ENCODE measurements at places on chromosomes 3 and 15.

DNA sequence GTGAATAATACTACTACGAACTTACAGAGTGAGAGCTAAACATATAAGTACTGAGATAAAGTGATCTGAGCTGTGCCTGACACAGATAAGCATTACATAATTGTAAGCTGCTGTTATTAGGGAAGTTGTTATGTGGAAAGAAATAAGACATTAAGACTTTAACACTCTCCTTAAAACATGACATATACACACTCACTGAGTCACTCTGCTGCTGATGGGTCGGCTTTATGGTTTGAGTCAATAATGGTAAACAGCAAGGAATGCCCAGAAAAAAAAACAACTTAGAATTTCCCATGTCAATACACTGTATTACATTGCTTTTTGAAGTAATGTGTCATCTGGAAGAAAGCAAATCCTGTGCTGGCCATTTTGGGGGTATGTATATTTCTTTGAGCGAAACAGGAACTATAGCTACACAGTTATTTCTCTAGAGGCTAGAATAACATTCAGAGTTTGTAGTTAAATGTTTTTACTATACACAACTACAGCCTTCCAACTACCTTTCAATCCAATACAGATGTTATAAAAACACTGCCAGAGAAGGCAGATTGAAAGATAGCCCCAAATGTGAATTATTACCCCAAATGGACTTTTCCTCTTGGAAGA lies 22.8 kb upstream of the SPRED1 start:
- no peak for DNase-seq

DNA sequence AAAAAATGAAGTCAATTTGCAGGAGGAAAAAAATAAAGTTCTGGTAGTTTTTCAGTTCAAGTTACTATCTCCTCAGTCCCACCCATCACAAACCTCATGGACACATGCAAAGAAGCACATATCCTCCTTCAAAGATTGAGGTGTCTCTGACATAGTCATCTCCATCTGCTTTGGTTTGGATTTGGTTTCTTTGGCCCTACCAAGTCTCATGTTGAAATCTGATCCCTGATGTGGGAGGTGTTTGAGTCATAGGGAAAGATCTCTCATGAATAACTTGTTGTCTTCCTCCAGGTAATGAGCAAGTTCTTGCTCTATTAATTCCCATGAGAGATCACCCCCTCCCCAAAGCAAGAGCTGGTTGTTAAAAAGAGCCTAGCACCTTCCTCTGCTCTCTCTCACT lies 446.8 kb downstream of the IGSF11 start:
- DNase-seq = no peak

DNA sequence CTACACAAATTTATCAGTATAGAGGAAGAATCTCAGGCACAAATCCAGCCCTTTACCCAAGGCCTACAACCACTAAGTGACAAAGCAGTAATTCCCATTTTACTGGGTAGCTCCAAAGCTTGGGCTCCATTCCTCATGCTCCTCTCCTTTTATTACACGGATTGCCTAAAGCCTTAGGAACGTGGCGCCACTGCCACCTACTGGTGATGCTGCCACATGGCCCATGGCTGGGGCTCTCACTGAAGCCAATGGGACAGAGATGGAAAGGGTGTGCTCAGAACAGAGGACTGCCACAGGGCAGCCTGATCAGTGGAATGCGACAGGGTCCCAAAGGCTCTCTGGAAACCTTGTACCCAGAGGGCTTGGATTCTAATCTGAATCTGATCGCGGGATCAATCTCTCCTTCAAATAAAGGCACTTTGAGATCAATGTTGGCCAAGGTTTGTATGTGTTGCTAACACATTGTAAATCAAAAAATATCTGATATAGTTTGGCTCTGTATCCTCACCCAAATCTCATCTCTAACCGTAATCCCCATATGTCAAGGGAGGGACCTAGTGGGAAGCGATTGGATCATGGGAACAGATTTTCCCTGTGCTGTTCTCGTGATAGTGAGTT lies 33.5 kb upstream of the LYZL4 start:
- DNase-seq = peak; percentile 65

GRCh38 chr3:29156086-29156715 lies 124.7 kb upstream of the RBMS3 start:
- DNase-seq = no peak

- DNase-seq = no peak
These were observed 50.4 kb downstream of the TFDP2 start for GRCh38 chr3:142098964-142099363.

DNA sequence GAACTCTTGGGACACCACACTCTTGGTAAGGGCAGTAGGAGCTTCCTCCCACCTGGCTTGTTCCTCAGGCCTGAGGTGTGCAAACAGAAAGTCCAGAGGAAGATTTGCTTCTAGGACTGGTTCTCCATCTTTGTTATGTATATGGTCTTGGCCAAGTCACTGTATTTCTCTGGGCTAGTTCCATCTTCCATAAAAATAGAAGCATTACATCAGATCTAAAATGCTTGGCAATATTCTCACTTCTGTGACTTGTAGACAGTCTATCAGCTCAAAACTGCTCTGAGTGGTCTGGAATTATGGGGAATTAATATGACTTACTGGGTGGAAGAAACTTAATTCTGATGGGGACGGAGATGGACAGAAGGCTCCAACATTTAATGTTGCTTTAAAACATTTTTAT lies 55.2 kb downstream of the TMEM108 start:
- no peak for DNase-seq

- no peak for DNase-seq
These were observed 376.8 kb downstream of the NLGN1 start for GRCh38 chr3:173774294-173774693.

DNA sequence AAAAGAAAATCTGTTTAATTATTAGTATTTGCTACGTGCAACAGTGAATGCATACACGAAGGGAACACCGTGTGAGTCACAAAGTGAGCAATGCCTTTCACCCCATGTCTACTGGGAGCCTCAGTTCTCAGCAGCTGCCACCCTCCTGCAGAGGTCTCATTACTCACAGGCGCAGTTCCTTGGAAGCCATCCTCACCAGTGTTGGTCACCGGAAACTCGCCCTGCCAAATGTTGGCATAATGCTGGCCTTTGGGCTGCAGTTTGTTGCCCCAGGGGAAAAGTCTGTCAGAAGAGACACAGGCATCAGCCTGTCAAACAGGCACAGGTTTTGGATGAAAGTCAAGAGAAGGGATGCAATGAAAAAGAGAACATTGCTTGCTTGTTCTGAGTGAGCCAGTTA lies 50.1 kb downstream of the SUMF1 start:
- no peak for DNase-seq

- no peak for DNase-seq
These were observed 401.9 kb upstream of the IL12A start for GRCh38 chr3:159586571-159587202.

- DNase-seq = no peak
These were observed 20.1 kb downstream of the CACNA2D2 start for GRCh38 chr3:50483374-50483773.

- DNase-seq = no peak
These were observed 3.2 kb downstream of the SLC6A6 start for GRCh38 chr3:14405360-14406238.

- no peak for DNase-seq
These were observed 158.9 kb upstream of the LPP start for GRCh38 chr3:187995043-187995400.

GRCh38 chr15:99442252-99442897 lies 123.4 kb upstream of the MEF2A start:
- DNase-seq = no peak

DNA sequence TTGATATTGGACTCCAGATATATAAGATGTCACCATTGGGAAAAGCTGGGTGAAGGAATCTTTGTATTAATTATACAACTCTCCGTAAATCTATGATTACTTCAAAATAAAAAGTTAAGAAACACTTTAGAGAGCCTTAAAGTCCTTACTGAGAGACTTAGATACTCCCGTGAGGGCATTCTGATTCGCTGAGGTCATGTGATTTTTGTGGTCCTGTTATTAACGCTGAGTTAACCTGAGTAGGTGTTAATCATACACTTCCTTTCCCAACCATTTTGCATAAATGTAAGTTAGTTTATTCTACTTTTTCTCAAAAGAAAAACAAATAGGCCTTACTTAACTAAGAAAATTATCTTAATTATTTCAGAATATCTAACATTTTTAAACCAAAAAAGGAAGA lies 67.1 kb upstream of the LMOD3 start:
- DNase-seq = no peak

DNA sequence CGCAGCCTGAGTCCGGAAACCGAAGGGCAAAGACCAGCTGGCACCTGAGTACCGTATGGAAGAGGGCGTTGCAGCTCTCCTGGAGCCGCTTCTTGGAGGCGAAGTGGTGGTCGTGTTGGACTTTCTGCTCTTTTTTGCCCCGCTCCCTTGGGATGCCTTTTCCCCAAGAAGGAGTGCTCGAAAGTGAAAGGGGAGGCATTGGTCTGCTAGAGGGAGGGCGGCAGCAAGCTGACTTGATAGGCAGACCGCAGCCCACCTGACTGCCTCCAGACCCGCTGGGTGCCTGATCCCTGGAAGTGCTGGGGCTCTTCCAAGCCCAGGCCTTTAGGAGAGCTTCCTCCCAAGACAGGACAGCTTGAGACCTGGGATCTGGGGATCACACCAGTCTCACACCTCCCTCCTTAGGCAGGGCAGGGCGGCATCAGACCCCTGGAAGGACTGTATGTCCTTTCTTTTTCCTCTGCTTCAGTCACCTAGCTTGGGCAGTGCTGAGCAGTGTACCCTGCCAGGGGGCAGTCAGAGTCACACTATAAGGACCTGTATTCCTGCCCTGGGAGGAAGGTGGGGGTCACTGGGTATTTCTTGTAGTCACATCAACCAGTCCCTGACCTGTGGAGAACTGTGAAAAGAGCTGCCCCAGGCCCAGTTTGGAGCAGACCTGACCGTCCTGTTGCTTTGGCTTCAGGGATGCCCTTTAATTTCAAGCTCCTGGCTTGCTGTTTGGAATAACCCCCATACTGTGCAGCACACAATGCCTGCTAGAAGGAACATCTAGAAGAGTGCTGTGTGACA lies 2.1 kb downstream of the ACVR2B start:
- DNase-seq = peak; percentile 39

- DNase-seq = no peak
These were observed 31.7 kb downstream of the PSTPIP1 start for GRCh38 chr15:77026501-77027110.

GRCh38 chr3:5898106-5898505 lies 710.6 kb downstream of the EDEM1 start:
- no peak for DNase-seq

DNA sequence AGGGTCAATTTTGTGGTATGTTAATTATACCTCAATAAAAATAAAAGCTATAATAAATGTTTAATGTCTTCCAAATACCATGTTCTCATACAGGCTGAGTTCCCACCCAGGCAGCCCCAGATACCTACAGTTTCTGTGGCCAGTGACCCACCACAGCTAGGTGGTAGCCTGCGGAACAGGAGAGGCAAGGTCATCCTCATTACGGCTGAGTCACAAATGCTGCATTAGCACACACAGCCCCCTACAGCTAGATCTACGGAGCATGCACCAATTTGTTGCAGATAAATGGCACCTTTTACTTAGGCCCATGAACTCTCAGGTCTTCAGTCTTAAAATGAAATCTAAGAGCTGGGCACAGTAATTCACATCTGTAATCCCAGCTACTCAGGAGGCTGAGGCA lies 5.1 kb downstream of the SPATA12 start:
- no peak for DNase-seq

GRCh38 chr15:51191072-51191670 lies 96.5 kb upstream of the TNFAIP8L3 start:
- DNase-seq = no peak

DNA sequence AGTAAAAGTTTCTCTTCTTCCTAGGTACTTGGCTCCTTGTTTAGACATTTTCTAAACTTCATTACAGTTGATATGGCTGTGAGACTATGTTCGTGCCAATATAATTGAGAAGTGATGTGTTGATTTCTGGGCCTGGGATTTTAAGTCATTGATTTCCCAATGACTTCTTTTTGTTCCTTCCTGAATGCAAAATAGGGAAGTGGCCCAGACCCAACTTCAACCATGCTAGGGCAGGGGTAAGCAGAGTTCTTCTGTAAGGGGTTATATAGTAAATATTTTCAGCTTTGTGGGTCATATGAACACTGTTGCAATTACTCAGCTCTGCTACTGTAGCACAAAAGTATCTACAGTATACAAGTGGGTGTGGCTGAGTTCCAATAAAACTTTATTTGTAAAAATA lies 320.1 kb upstream of the WNT5A start:
- DNase-seq = no peak

- DNase-seq = no peak
These were observed 25.4 kb upstream of the LIMD1 start for GRCh38 chr3:45568848-45569762.

GRCh38 chr3:37321377-37321781 lies 147.0 kb upstream of the LRRFIP2 start:
- no peak for DNase-seq

DNA sequence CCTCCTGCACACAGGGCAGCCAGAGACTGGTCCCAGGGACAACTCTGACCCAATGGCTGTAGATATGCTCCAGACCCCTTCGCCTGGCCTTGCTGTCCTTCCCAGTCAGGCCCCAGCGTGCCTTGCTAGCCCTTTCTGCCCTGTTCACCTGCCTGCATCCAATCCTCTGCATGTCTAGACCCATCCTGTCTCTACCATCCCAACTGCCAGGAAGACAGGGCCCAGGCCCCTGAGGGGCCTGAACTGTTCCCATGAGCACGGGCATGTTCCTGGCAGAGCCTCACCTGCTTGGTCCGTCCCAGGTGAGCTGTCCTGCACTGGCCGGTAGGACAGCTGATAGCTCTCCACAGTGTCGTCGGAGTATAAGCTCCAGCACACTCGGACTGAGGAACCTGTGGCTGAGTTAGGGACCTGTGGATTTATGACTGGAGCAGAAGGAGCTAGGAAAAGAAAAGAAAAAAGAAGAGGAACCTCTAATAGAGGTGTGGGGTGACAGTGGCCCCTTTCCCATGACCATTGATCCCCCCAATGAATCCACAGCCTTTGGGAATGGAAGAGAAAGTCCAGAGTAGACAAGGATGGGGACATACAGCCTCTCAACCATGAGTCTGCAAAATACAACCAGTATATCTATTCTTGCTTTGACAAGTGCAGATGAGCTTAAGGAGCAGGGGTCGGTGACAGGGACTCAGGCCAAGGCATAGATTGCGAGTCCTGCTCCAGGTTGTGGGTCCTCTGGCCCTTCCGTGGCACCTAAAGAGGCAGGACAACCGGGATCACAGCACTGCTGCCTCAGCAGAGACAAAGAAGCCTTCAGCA lies 33.9 kb downstream of the FSD2 start:
- DNase-seq = no peak

GRCh38 chr3:171307046-171307585 lies 153.1 kb downstream of the TNIK start:
- DNase-seq = no peak

DNA sequence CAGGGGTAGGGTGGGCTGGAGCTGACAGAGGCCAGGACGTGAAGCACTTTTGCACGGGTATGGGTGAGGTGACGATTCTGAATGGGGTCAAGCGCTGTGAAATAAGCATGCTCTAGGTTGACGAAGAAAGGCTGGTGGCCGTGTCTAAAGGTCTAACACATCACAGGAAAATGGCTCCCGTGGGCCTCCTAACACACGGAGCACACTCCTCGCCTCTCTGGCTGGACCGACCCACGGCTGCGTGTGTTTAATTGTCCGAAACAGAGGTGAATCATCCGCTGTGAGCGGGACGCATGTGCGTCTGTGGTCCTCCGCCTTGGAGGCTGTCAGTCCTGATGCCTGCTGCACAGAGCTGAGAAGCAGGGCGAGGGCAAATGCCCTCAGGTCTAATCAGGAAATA lies 130.6 kb downstream of the NSMCE3 start:
- DNase-seq = no peak

- DNase-seq = no peak
These were observed 121.3 kb downstream of the RPLP1 start for GRCh38 chr15:69573815-69574475.
